ENCODE measurements at places on chromosomes 11 and 22. TPM values are rescaled to one million over a fixed set of nuclear protein-coding genes. Genes with fewer than 3 reads are reported as not detected.

GRCh38 chr11:132379540-132379939 lies 1009.1 kb downstream of the NTM start:
- DNase-seq: no peak

GRCh38 chr11:124167826-124168231 lies 15.3 kb upstream of the OR10D3 start:
- no peak for DNase-seq

Gene PDE2A
- 1.4 TPM for total RNA-seq

Gene APOL5
- total RNA-seq: not detected

Gene FOSL1
- total RNA-seq: 2.7 TPM

Gene RIN1
- 11.7 TPM for total RNA-seq
